ENCODE measurements at places on chromosomes 5 and 9.

DNA sequence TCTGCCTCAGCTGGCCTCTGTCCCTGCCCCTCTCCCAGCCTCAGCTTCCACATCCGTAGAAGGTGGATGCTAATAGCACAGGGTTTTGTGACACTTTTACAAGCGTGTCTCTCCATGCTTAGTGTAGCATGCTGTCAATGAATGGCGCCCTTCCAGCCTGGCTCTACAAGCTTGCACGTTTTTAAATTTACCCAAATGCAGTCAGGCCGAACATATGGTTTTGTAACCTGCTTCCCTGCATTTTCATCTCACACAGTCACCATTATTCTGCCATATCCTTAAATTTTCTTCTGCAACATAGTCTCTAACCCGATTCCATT, 28.8 kb downstream of the FAM163B start:
- DNase-seq, result no peak

GRCh38 chr9:112120439-112120925, 54.6 kb downstream of the SUSD1 start:
- no peak for DNase-seq

DNA sequence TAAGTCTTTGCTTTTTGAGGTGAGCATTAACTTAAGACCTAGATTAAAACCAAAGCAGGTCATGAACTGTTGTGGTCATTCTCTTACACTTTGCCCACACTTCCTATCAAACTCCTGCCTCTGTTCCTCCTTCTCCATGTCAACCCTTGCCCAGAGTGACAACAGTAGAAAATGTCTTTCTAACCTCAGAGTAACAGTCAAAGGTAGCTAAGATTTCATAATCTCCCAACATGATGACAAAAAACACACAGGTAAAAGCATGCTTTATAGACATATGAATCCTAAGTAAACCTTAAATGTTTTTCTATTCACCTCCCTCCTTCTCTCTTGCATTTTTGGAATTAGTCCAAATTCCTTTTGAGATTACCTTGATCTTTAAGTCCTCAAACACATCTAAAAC, 422.3 kb downstream of the SPATA31D1 start:
- no peak for DNase-seq

DNA sequence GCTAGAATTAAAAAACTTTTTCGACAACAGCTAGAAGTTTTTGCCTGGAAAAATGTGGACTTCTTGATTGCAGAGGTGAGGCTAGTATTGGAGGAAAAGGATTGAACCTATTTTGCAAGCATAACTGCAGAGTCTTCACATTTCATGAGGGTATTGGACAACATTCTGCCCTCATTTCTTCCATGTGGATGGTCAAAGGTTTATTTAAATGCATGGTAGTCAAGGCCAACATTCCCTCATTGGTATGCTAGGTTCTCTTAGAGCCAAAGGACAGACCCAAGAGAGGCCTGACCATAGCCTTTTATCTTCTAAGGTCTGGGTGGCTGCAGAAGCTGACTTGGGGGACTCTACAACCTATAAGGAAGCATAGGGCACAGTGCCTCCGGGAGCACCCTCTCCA, 11.2 kb downstream of the BHMT2 start:
- no peak for DNase-seq

- DNase-seq, result no peak
Measured at GRCh38 chr5:141359790-141360426, at the start of gene PCDHGB2. PCDHGB2 (plus strand) TSS chr5:141359994; CDS start chr5:141360136, 142 bp downstream.

DNA sequence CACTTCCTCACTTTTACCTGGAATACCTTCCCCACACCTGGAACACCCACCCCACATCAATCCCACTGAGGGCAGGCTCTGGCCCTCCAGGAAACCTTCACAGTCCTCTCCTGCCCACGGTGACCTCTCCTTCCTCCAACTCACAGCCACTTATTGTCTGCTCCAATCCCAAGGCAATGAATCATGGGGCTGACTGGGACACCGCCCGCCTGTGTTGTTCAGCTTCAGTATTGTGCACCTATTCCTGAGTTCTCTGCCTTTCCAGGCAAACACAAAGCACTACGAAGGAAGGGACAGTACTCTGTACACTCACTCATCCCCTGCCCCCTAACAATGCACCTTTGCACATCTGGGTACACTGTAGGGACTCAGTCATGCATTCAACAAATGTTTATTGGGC, 7.3 kb downstream of the PCDH1 start:
- no peak for DNase-seq

DNA sequence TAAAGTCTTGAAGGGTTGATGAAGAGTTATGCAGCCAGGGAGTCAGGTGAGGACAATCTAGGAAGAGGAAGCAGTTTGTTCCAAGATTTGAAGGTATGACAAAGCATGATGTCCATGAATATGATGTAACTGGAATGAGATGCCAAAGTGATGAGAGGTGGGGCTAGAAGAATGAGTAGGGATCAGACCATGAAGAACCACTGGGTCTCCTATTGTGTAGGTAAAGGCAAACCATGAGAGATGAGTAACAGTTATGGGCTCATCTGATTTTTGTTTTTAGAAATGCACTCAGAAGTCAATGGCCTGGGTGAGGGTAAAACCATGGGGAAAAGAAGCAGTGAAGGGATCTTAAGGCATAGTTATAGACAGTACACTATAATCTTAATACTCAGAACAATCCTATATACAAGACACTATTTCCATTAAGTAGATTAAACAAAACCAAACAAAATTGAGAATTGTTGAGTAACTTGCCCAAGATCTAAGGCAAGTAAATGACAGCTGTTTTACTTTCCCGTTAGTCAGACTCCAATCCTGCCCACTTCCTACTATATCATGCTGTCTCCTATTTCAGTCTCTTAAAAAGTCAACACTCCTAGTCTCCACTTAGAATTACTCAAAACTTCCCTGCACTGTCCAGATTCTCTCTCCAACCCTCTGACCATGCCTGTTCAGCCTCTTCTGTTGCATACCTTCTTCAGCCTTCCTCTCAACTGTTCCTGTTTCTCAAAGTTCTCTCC, 393.8 kb upstream of the MEF2C start:
- DNase-seq, result no peak

GRCh38 chr9:23492126-23493002, 333.7 kb downstream of the ELAVL2 start:
- DNase-seq, result no peak

GRCh38 chr5:59746241-59746765, 147.2 kb downstream of the PDE4D start:
- no peak for DNase-seq

GRCh38 chr5:82593481-82593880, 315.3 kb upstream of the RPS23 start:
- no peak for DNase-seq

GRCh38 chr5:38831117-38831516, 14.7 kb upstream of the OSMR start:
- DNase-seq, result no peak

GRCh38 chr5:124584991-124585715, 161.3 kb downstream of the ZNF608 start:
- DNase-seq, result no peak

DNA sequence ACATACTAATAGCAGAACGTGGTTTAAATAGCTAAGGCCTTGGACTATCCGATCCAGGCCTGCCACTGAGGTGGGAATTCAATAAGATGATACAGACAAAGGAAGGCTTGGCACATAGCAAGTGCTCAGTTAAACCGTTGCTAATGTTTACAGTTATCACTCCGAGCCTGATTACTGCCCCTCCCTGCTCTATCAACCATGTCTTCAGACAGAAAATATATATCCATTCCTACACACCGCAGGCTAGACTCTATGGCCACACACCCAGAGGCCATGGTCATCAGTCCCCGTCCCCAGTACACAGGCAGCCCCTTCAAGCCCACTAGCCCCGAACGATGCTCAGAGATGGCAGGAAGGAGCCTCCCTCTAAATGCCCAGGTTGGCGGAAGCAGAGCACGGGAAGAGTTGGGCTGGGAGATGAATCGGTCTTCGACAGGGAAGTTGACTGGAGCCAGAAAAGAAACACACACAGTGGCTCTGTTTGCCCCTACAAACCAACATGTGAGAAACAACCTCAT, 49.7 kb upstream of the STXBP1 start:
- no peak for DNase-seq

DNA sequence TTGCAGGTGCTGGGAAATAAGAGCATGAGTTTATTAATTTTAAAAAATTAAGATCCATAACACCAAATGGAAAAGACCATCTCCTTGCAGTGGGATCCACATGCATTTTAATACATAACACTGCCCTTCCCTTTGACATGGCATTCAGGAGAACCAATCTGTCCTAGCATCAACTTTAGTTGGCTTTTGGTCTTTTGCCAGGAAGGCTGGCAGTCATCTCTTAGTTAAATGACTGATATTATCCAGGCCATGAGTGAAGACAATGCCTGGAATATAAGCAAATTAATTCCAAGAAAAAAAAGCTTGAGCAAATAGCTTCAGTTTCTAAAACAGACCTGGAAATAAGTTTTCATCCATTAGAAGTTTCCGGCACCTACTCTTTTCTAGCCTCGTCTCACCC, 55.1 kb upstream of the OTULINL start:
- DNase-seq, result no peak

DNA sequence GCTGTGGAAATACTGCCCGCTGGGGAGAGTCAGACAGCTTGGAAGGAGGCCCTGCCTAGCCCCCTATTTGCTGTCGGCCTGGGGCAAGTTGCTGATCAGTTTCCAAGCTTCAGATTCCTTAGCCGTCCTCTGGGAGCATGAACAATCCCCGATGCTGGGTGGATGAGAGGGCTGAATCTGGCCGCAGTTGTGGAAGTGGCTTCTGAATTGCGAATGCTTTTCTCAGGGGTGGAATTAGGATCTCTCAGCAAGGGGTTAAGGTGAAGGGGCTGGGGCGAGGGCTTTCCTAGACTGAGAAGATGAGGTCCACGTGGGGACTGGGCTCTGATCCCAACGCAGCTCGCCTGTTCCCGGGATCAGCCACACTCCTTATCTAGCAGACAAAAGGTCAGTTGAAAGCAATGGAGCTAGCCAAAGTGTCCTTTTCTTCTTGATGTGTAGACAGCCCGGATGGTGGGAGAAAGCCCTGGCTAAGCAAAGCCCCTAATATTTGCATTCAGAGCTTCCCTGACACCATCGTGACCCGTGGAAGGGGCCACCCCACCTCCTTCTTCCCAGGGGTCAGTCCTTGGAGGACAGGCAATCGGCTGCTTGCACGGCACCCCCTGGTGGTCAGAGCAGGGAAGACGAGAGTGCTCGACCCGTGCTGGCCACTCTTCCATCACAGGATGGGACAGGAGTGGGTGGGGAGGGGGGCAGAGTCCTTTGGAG, 54.9 kb downstream of the COL15A1 start:
- peak; percentile 86 for DNase-seq

- no peak for DNase-seq
Measured at GRCh38 chr5:68344447-68345111, 129.0 kb downstream of the PIK3R1 start.

- no peak for DNase-seq
Measured at GRCh38 chr9:129405089-129405826, 215.6 kb downstream of the C9orf50 start.

- DNase-seq, result no peak
Measured at GRCh38 chr5:94524841-94525697, 93.3 kb downstream of the KIAA0825 start.

DNA sequence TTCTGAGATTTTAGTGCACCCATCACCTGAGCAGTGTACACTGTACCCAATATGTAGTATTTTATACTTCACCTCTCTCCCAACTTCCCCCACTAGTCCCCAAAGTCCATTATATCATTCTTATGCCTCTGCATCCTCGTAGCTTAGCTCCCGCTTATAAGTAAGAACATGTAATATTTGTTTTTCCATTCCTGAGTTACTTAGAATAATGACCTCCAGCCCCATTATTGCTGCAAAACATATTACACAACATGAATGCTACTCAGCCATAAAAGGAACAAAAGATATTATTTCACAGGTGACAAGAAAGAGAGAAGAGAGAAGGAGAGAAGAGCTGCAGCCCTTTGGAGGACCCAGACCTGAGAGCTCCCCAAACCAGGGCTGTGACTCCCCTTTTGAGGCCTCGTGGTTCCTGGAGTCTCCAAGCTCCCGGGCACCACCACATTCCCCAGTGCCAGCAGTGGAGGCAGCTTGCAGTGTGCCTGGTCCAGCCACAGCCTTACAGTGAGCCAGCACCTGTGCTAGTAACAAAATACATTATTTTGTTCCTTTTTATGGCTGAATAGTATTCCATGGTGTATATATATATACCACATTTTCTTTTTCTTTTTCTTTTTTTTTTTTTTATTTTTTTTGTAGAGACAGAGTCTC, 194.5 kb upstream of the DAB2 start:
- DNase-seq, result no peak

DNA sequence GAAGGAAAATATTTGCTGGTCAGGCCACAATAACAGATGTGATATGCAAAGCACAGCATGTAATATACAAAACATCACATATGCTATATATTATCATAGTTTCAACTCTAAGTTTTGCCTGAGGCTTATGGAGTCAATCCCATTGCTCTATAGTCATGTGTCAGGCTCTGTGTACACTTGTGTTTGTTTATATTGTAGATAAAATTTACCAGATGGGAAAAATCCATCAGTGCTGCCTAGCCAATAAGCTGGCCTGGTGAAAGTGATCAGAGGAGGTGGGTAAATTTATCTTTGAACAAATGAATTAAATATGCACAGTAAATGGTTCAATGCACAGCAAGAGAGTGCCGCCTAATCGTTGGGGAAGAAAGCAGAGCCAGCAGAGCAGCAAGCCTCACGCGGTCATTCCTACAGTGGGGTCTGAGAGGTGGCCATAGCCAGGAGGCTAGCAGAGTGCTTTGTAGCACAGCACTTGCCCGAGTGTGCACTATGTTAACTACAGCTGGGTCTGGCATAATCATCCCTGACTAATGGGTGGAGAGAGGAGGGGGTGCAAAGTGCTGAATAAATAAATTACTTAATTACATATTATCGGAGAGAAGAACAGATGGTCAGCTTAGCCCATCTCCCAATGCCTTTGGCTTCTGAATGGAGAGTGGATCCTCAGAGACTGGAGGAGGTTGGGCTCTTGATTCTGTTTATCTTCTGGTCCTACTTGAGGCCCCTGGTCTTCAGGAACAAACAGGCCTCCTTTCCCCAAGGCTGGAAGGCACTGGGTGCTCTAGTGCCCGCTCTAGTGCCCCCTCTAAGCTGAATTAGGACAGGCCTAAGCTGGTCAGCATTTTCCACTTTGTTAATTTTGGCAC, 153.5 kb downstream of the MAT2B start:
- DNase-seq, result no peak

- DNase-seq, result no peak
Measured at GRCh38 chr9:136264031-136264430, 18.4 kb upstream of the QSOX2 start.

GRCh38 chr9:7819984-7820383, 20.4 kb upstream of the DMAC1 start:
- no peak for DNase-seq
